ENCODE measurements at places on chromosomes 1 and 21.
A peak's percentile ranks its signal among the peaks of the same experiment; 100 is the strongest.

DNA sequence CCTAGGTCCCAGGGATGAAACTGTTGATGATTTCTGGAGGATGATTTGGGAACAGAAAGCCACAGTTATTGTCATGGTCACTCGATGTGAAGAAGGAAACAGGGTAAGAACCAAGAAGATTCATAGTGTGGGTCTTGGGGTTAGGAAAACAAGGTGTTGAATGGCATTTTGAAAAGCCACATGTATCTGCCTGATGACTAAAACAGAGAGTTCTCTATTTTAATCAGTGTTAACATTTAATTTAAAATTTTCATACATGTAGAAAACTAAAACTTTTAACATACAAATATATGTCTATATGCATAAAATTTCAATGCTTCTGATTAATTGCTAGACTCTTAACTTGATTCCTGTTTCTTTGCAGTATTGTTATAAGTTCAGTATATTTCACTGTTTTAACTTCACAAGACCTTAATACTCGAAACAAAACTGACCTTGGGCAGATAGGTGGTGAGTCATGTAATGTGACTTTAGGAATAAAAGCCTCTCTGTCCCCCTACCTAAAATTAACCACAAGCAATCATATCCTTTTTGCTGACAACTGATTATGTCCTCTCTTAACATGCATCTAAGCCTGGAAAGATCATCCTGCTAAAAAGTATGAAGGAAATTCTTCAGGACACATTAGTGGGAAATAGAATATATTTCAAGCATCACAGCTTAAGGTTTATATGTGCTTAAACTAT is 95.6 kb downstream of the PTPRC start:
- no peak for DNase-seq

- DNase-seq: no peak
Observed at GRCh38 chr1:160924791-160925651, 29.6 kb downstream of the ITLN2 start.

DNA sequence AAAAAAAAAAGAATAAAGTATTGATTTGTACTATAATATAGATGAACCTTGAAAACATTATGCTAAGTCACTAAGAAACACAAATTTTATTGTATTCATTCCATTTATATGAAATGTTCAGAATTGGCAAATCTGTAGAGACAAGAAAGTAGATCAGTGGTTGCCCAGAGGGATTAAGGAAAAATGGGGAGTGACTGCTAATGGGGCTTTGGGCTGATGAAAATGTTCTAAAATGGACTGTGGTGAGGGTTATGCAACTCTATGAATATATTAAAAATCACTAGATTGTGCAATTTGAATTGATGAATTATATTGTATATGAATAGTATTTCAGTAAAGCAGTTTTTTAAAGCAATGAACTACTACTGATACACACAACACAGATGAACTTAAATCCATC is 10.0 kb downstream of the GDAP2 start:
- no peak for DNase-seq

- no peak for DNase-seq
Observed at GRCh38 chr1:3846541-3846940, 10.5 kb downstream of the CEP104 start.

- DNase-seq: no peak
Observed at GRCh38 chr1:226309398-226310244, 657 bp upstream of the LIN9 start.

DNA sequence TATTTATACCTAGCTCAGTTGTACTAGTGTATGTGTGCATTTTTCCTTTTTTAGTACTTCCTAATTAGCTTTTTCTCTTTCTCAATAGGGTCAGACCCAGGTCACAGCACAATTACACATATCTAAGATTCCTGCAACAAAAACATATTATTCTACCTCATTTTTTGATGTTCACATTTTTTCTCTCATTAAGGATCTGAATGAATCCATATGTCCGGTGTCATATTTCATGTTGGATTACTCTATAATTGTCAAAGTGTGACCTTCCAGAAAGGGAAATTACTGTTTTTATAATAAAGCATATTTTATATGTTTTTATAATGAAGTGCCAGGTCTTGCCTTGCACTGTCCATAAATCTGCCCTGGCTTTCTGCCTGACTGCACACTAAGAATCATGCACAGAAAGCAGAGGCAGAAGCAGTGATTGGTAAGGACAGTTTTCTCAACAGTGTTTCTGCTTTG is 143.7 kb downstream of the KCNT2 start:
- no peak for DNase-seq

GRCh38 chr1:16009030-16009460 is 5.0 kb downstream of the SRARP start:
- peak; percentile 71 for DNase-seq
